Central memory CD4-positive, alpha-beta T cell (primary cell): ENCODE measurements at places on chromosomes 11 and 22.

GRCh38 chr11:81224396-81224795, 1509.3 kb downstream of the FAM181B start:
- no peak for DNase-seq

DNA sequence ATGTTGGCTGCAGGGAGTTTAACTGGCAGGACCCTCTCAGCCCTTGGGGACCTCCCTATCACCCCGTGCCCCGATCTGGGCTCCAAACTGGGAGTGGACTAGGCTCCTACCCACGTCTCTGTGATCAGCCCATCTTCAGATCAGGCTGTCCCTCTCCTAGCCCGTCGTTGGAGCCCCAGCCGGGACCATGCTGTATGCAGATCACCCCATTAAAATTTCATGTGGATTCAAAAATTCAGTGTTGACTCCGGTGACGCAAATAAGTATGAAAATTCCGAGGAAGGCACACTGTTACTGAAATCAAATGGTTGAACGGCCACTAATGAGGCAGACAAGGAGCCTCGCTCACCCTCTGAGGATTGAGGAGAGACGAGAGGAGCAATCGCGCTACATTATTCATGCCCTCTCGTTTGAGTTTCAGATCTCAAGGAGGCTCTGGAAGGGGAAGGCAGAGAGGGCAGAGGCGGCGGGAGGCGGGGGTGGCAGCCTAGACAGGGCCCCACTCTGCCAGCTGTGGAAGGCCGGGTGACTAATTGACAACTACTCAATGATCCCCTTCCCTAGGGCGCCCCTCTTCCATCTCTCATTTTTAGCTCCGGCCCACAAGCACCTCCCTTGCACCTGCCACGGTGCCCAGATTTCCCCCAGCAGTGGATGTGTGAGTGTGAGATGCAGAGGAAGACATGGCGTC, 255.4 kb downstream of the MIAT start:
- no peak for DNase-seq

- DNase-seq, result no peak
These were observed 5.7 kb downstream of the PANX2 start for GRCh38 chr22:50175921-50176849.

DNA sequence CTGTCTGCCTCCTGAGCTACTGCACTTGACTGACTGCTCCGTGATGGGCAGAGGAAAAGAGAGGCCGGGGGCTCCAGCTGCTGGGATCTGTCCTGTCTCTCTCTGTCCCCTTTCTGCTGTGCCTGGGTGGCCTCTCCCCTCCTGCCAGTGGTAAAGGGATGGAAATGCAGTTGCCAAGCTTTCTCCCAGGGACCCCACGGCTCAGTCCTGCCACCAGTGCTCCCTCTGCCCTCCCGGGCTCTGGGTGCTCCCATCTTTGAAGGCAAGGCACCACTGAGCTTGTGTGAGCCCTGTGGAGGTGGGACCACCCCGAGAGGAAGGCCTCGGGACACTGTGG, 32.0 kb downstream of the NADSYN1 start:
- DNase-seq, result no peak

DNA sequence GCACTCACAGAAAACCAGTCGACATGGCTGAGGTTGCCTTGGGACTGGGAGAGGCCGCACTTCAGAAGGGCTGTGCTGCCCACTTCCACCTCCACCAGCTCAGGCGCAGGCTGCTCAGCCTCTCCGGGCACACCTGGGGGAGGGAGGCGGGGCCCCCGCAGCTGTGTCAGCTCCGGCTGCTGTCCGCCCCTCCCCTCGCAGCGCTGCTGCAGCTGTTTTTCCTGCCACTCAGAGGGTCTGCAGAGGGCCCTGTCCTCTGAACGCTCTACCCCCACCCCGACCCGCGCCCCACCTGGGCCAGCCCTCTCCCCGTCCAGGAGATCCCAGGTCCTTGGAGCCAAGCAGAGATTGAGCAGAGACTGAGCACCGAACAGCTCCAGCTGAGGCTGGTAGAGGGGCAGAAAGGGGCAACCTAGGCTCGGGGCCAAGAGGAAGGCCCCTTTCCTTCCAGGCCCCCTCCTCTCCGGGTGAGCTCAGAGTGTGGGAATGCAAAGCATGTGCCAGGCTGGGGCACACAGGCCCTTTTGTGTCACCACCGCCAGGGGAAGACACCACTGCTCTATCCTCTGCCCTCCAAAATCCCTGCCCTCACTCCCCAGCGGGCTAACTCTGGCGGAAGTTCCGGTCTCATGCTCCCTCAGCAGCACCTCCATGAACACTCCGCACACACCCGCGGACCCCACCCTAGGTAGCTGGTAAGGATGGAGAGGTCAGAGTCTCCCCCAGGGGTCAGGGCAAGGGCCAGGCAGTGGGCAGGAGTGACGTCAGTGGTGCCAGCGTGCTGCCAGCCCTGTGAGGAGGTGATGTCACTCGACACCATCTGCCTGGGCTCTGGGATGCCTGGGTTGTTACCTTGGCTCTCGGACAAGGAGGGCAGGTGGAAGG, 1.6 kb downstream of the MCAM start:
- peak; percentile 47 for DNase-seq

DNA sequence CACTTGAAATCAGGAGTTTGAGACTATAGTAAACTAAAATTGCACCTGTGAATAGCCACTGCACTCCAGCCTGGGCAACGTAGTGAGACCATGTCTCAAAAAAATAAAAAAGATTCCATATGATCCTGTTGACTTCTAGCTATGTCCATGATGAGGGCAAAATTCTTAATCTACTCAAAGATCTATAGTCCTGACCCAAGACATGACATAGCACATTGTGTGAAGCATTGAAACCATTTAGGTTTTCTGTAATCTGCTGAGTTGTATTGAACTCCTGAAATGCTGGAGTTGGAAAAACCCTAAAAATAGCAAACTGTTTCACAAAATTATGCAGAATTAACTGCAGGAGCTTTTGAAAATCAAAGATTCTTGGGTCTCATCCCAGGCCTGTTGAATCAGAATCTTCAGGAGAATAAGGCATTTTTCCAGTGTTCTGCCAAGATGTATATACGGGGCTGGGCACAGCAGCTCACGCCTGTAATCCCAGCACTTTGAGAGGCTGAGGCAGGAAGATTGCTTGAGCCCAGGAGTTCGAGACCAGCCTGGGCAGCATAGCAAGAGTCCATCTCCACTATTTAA, 29.8 kb upstream of the LDHA start:
- no peak for DNase-seq

DNA sequence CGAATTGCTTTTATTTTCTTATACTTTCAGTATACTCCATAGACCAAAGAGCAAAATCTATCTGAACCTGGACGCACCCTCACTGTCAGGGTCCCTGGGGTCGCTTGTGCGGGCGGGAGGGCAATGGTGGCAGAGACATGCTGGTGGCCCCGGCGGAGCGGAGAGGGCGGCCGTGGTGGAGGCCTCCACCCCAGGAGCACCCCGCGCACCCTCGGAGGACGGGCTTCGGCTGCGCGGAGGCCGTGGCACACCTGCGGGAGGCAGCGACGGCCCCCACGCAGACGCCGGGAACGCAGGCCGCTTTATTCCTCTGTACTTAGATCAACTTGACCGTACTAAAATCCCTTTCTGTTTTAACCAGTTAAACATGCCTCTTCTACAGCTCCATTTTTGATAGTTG, 1077.4 kb downstream of the BRD1 start:
- no peak for DNase-seq

GRCh38 chr11:134028368-134028920, 40.4 kb upstream of the JAM3 start:
- DNase-seq, result no peak

- DNase-seq, result no peak
These were observed 367.4 kb upstream of the FAT3 start for GRCh38 chr11:91857179-91857578.

DNA sequence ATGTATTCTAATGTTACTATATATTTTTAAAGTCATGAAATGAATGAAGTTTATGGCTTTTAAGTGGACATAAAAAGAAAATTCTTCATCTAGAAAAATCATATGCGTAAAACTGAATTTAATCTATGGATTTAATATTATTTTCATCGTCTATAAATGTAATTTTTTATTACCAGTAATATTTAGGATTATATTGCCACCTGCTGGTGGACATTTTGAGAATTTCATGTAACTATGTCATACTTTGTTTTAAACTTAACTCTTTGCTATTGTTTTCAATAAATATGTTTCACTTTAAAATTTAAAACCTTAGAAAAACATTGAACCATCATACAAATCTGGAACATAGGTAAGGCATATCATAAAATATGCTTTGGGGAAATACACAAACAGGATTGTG, 66.5 kb upstream of the CEP126 start:
- DNase-seq, result no peak

DNA sequence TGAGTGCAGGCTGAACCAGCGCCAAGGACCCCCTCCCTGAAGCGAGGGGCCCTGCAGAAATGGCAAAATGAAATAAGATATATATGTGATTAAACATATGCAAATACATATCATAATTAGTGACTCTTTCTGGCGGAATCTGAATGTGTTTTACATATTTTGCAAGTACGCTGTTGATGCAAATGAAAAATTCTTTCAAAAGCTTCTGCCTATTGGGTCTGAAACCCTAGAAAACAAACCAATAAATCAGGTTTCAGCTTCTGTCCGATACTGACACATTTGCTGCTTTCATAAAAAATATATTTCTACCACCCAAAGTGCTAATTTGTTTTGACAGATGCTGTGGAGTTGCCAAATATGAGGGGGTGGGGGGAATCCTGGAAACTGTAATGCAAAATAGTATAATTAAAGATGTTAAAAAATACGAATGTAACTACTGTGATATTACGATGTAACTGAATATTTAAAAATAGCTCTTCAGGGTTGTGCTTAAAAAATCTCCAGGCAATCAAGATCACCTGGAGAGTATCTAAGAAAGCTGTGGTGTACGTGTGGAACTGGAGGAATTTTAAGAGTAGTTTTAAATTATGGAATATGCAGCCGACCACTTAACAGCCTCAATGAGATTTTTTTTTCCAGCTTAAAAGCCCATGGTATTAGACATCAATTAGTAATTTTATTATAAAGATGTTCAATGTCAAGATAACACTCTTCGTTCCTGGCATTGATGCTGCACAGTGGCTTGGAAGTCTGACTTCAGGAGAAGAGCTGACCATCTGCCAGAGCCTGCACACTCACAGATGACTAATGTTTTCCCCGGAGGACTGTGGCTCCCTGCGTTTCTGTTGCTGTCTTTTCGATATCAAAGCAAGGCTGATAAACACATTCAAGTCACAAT, 122.2 kb upstream of the RCN1 start:
- DNase-seq, result no peak

- no peak for DNase-seq
These were observed 9.4 kb upstream of the NLRP10 start for GRCh38 chr11:7974668-7975067.

GRCh38 chr11:19032990-19033389, 27.5 kb downstream of the MRGPRX2 start:
- DNase-seq, result no peak

DNA sequence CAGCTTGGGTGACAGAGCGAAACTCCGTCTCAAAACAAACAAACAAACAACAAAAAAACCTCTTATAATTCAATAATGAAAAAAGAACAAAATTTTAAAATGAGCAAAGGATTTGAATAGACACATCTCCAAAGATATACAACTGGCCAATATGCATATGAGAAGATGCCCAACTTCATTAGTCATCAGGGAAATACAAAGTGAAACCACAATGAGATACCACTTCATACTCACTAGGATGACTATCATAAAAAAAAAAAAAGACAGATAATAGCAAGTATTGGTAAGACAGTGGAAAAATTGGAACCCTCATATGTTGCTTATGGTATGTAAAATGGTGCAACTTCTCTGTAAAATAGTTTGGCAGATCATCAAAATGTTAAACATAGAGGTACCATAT, 28.7 kb upstream of the BARX2 start:
- no peak for DNase-seq

DNA sequence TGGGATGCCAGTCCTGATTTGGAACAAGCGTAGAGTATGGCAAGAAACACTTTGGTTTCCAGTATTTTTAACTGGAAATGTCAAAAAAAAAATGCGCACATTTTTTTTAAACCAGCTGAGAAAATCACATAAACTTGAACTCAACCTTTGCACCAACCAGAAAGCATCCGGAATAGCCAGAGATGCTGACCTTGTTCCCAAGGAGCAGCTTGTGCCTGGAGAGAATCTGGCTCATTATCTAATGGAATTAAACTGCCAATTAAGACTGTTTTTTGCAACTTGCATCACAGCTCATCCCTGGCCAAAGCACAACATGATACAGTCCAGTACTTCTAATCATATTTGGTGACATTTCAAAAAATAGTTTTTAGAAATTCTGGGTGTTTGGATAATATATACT, 8.4 kb upstream of the ETS1 start:
- no peak for DNase-seq

GRCh38 chr11:21353425-21353824, 684.0 kb downstream of the NELL1 start:
- no peak for DNase-seq

DNA sequence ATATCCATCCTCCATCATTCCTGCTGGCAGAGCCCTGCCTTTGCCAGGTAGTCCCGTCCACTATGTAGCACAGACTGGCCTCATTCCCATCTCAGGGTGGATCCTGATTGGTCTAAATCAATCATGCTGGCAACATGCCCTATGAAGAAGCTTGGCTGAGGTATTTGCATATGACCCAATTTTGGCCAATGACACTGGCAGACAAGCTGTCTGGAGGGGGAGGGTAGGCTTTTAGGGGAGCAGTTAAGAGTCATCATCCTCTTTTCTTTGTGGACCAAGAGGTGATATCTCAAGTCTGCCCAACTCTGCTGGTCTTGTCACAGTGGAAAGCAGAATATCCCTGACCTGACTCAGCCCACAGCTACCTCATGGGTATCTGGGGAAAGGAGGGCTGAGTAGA, 5.1 kb downstream of the CCDC89 start:
- no peak for DNase-seq

DNA sequence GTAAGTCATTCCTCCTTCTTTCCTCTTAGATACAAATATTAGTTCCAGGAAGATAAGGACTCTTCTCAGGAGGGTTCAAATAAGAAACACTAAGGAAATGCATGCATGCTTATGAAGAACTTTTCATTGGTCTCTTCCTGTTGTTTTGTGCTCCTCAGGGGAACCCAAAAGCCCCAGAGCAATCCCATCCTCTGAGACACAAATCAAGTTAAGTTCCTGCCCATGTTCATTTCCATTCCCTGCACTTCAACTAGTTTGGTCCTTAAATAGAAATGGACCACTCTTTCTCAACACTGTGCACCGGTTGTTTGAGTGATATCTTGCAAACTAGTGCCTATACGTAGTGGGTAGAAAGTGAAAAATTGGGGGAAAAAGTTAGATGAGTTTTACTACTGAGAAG, at the start of gene OR10G4:
Gene OR10G4 (plus strand): TSS at position 301 of the 400 bp plus-strand sequence. CDS start 2,578 bp downstream, outside the sequence.
- DNase-seq, result no peak

- no peak for DNase-seq
These were observed 6.4 kb downstream of the YAP1 start for GRCh38 chr11:102116453-102117205.
